BJ (cell line): ENCODE measurements at places on chromosomes 6 and 20.

DNA sequence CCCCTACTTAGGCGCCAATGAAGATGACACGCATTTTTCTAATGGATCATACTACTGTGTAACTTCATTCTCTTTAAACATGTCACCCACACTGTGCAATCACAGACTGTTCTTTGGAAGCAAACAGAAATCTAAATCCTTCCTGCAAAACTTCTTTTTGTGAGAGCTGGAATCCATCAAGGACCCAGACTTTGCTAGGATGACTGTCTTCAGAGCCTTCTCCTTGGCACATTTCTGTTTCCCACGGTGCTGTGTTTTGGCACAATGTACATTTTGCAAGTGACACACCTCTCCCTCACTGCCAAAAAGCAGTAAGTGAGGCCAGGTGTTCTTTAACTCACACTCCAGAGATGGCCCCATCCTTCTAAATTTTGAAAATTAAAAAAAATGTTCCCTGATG, 21.7 kb upstream of the TAGAP start:
- no peak for DNase-seq

GRCh38 chr6:44266347-44266746, 996 bp upstream of the NFKBIE start:
- no peak for DNase-seq

DNA sequence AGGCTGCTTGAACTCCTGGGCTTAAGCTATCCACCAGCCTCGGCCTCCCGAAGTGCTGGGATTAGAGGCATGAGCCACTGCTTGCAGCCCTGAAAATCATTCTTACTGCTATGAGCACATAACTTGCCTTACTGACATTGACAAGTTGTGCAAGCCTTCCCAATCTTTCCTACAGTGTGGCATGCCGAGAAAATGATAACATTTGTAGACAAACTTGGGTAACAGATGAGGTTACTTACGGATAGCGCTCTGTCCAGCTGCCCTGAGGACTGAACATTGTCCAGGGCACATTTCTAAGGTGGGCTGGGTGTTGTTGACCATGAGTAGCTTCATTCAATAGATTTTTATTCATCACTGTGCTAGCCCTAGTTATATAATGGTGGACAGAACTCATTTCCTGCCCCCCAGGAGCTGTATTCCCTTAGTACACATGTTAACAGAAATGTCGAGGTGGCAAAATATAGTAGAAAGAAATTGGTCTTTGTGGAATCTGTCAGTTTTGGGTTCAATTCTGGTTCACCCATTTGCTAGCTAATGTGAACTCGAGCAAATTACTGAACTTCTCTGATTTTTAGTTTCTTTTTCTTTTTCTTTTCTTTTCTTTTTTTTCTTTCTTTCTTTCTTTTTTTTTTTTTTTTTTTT, 118.4 kb upstream of the AKIRIN2 start:
- no peak for DNase-seq

DNA sequence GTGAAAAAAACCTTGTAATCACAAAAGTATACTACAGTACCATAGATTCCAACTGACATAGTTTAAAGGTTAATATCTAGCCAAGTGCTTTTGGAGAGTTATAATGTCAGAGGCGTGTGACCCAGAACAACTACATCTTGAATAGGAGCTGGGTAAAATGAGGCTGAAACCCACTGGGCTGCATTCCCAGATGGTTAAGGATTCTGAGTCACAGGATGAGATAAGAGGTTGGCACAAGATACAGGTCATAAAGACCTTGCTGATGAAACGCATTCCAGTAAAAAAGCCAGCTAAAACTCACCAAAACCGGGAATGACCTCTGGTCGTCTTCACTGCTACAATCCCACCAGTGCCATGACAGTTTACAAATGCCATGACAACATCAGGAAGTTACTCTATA, 22.4 kb upstream of the KIAA0408 start:
- DNase-seq = no peak

GRCh38 chr6:3001773-3002293, 2.1 kb downstream of the NQO2 start:
- DNase-seq = no peak

DNA sequence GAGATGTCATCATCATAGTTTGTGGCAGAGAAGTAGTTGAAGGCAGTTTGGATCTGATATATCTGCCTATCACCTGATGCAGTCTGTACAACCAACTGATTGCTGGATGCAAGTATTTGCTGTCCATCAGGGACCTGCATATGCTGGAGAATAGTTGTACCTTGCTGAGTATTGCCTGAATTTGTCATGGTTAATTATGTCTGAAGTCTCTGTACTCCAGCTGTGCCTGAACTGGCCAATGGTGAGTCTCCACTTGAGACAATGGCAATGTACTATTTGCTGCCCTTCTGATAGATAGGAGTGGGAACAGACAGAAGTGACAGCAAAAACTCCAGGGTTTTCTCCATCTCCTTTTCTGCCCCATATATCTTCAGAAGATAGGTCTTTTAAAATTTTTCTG, 531.5 kb downstream of the EPHA7 start:
- DNase-seq = no peak

DNA sequence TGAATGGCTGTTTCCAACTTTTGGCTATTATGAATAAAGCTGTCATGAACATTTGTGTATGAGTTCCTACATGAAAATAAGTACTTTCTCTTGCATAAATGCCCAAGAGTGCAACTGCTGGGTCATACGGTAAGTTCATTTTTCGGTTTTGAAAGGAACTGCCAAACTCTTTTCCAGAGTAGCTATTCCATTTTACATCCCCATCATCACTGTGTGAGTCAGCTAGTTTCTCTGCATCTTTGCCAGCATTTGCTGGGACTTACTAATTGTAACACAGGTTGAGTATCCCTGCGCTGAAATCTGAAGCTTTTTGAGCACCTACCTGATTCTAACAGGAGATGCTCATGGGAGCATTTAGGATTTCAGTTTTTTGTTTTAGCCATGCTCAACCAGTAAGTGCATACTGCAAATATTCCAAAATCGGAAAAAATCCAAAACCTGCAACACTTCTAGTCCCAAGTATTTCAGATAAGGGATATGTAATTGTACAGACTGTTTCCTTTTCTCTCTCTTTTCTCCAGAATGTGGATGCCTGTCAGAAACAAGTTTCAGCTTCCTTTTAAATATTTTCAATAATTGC, 118.4 kb downstream of the DTNBP1 start:
- DNase-seq = no peak

DNA sequence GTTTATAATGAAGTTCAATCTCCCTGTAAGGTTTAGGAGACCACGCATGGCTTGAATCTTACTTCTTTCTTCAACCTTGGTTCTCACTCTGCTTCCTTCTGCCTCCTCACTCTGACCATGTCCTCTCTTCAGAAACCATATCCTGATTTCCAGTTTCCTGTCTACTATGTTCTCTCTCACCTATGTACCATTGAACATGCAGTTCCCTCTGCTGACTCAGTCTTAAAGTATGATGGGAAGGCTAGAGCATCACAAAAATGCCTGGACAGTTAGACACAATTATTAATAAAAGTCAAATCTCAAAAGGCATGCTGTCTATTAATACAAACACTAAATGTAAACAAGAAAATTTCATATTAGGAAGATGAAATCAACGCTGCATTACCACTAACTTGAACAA, 151.6 kb downstream of the PRKN start:
- DNase-seq = no peak

- DNase-seq = no peak
Observed at GRCh38 chr20:35240811-35241293, 14.4 kb downstream of the MMP24 start.

DNA sequence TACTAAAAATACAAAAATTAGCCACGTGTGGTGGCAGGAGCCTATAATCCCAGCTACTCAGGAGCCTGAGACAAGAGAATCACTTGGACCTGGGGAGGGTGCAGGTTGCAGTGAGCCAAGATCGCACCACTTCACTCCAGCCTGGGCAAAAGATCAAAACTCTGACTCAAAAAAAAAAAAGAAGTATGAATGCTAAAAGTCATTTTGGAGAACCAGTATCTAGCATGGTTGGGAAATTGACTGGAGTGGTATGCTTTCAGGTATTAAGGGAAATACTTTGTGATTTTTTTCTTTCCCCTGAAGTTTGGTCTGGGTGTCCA, 30.1 kb downstream of the PCMT1 start:
- no peak for DNase-seq
